ENCODE measurements at places on chromosomes 16 and 17. TPM values are rescaled to one million over a fixed set of nuclear protein-coding genes. Genes with fewer than 3 reads are reported as not detected.

Gene KRTAP4-8
- total RNA-seq = not detected

Gene CNGB1
- not detected for total RNA-seq

Gene JPH3
- 39.0 TPM for total RNA-seq

Gene KRTAP4-2
- not detected for total RNA-seq

Gene SHPK
- total RNA-seq = 29.3 TPM

Gene MPHOSPH6
- 30.8 TPM for total RNA-seq

- no peak for DNase-seq
Measured at GRCh38 chr17:36673637-36674277, 72.4 kb downstream of the MRM1 start.

GRCh38 chr17:56773124-56773523 lies 60.6 kb downstream of the C17orf67 start:
- DNase-seq = no peak

- DNase-seq = no peak
Measured at GRCh38 chr16:67723911-67724305, 4.8 kb upstream of the GFOD2 start.

GRCh38 chr16:23857881-23858269 lies 22.1 kb downstream of the PRKCB start:
- no peak for DNase-seq

DNA sequence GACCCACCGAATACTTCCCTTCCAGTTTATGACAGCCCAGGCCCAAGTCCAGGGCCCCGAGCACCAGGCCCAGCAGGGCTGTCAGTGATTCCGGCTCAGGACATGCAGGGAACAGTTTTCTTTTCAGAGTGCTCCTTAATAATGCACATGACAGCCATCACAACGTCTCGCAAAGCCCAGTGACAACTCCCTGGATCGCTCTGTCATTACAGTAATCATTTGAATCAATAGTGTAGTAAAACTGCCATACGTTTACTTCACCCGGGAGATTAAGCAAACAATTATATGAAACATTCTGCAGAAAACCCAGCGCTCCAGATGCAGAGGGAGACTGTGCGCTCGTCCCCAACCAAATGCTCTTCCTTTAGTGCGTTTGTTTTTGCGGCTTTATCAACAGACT lies 162.6 kb upstream of the CDH13 start:
- DNase-seq = no peak

GRCh38 chr16:50047864-50048263 lies 17.9 kb upstream of the HEATR3 start:
- DNase-seq = no peak

- no peak for DNase-seq
Measured at GRCh38 chr16:89395150-89396142, 94.9 kb downstream of the ANKRD11 start.

- no peak for DNase-seq
Measured at GRCh38 chr16:81901484-81901883, 109.8 kb downstream of the SDR42E1 start.

DNA sequence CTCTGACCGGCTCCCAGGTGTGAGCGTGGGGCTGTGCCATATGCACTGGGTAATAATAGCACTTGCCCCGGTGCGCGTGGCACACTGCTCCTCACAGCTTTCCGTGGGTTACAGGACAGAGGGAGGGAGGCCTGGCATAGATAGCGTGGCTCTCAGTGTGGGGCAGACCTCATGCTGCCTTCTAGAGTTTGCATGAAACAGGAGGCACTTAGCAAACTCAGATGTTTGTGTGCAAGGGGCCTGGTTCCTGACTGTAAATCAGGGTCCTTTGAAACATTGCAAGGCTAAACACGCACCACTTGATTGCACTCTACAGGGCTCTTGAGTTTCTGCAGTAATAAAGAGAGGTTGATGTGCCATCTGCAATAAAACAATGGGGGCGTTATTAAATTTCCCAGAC lies 101.7 kb downstream of the RPTOR start:
- no peak for DNase-seq

DNA sequence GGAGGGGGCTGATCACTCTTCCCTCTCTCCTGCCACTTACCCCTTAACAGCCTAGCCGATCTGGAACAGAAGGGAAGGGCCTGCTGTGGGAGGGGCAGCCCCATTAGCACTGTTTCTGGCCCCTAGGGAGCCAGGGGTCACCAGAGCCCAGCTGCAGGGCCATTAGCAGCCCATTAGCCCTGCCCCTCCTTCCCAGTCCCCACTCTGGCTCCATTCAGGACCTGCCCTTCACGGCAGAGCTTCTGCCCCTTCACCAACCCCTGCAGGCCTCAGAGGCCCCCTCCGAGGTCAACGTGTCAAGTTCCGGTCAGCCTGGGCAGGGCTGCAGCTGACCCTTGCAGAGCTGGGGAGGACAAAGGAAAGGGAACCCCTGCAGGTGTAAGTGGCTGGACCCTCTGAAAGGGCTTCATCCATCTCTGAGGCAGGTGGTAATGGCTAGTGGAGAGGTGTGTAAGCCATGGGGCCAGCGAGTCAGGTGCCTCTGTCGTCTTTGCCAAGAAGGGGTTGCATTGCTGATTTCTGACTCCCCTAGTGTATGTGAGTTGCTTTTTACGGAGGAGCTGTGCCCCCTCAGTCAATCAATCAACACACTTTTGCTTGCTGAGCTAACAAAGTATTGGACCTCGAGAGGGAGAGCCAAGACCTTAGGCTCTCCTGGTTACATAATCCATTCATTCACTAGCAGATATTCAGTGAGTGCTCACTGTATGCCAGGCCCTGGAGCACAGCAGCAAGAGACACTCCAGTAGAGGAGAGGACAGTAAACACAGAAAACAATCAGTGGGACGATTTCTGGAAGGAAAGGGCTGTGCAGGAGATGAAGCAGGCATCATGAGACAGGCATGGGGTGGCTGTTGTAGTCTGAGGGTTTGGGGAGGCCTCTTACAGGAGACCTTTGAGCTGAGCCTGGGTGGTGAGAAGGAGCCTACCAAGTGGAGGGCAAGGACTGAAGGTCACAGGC lies 18.2 kb upstream of the KCNJ12 start:
- DNase-seq = no peak

DNA sequence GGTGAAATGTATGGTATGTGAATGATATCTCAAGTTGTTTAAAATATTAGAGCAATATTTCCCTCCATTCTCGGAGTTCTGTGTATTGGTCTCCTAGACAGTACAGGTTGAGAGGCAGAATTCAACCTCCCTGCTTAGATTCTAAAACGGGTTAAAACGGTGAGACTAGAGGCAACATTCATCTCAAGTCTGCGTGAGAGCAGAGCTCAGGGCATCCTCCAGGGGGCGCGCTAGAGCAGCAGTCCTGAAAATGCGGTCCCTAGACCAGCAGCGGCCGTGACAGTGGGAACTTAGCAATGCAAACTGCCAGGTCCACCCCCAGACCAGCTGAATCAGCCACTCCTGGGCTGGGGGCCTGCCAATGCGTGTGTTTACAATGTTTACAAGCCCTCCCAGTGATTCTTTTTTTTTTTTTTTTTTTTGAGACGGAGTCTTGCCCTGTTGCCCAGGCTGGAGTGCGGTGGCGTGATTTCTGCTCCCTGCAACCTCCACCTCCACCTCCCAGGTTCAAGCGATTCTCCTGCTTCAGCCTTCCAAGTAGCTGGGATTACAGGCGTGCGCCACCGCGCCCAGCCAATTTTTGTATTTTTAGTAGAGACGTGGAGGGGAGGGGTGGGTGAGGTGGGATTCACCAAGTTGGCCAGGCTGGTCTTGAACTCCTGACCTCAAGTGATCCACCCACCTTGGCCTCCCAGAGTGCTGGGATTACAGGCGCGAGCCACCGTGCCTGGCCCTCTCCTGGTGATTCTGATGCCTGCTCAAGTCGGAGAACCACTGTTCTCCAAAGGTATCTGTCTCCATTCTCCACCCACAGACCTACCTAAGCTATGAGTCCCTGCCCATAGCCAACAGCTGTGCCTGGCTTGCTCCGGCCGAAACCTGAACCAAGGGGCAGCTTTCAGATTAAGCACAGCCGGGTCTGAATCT lies 24.2 kb downstream of the KLHL36 start:
- peak; percentile 92 for DNase-seq

- DNase-seq = no peak
Measured at GRCh38 chr16:22424161-22424937, 49.9 kb upstream of the CDR2 start.

DNA sequence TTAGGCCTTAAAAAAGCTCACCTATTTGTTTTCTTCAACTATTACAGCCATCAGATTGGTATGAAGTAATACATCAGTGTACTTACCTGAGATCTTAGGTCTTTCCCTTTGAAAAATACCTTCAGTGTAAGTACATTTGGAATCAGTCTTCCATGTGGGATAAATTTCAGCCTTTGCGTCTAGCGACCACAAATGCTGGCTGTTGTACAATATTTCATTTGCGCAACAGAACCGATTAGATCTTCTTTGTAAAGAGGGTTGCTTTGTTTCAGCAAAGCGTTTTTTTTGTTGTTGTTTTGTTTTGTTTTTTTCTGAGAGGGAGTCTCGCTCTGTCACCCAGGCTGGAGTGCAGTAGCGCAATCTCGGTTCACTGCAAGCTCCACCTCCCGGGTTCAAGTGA lies 394.0 kb downstream of the CPPED1 start:
- no peak for DNase-seq

DNA sequence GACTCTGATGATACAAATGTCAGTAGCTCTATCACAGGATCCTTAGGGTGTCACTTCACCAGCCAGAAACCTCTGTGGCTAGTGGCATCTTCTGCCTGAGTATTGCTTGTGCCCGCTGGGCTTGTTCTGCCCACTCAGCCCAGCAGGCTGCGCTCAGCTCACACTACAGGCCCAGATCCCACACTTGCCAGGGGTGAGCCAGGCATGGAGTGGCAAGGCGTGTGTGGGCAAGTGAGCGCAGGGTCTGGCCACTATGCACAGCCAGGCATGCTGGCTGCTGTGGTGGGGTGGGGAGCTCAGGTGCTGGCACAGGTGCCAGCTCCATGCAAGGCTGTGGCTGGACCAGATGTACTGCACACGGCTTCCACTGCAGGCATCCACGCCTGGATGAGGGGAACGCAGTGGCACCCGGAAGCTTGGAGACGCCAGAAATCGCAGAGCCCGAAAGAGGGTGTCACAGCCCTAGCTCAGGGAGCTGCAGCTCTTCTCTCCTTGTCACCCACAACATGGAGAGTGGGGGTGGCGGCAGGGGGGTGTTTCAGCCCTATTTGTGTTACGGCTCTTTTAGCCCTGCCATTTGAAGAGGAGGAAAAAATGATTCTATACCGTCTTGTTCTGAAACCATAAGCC lies 10.2 kb downstream of the CFAP97D1 start:
- DNase-seq = peak; percentile 29

- no peak for DNase-seq
Measured at GRCh38 chr16:10613785-10614485, 33.5 kb upstream of the EMP2 start.

DNA sequence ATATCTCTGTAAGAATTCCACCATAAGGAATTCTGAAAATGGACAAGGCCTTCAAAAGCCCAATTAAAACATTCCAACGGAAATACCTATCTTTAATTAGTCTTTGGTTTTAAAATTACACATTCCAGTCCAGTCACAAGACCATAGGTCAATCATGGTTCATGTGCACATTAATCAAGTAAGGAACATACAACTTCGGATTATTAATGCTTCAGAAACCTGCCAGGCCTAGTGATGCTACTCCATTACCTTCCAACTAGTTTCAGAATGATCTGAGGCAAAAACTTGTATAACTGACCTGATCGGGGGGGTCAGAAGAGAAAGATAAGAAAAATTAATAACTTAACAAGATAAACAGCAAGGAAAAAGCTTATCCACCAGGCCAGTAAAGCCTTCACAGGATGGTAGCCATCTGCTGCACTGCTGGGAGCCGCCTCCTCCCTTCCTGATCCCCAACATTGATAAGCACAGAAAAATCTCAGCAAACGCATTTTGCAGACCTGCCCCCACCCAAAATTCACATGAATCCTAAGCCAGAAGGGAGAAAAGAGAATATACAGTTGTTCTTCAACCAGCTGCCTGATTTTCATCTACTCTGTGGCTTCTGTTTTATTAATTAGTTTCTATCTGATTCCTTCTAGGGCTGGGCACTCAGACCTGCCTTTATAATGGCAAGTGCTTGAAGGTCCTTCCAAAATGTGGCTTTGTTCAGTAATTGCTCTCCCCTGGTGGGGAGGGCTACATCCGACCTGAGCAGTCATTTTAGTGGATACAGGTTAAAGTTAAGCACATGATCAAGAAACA lies 6.0 kb downstream of the SDR42E1 start:
- DNase-seq = no peak

- DNase-seq = no peak
Measured at GRCh38 chr16:10897134-10897533, 20.1 kb downstream of the CIITA start.

DNA sequence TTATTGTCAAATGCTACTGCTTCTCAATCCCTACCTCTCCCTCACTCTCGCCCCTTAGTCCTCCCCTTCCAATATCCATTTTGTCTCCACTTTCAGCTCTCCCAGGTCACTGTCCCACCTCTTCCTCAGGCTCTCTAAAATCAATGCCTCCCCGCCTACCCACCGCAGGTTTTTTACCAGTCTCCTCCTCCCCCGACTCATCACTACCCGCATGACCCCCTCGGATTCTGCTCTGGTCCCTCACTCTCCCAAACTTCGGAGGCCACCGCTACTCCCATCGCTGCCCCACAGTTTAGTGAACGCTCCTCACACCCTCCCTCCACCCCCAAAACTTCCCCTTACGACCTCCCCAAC lies 513 bp downstream of the CRLF3 start:
- peak; percentile 38 for DNase-seq

DNA sequence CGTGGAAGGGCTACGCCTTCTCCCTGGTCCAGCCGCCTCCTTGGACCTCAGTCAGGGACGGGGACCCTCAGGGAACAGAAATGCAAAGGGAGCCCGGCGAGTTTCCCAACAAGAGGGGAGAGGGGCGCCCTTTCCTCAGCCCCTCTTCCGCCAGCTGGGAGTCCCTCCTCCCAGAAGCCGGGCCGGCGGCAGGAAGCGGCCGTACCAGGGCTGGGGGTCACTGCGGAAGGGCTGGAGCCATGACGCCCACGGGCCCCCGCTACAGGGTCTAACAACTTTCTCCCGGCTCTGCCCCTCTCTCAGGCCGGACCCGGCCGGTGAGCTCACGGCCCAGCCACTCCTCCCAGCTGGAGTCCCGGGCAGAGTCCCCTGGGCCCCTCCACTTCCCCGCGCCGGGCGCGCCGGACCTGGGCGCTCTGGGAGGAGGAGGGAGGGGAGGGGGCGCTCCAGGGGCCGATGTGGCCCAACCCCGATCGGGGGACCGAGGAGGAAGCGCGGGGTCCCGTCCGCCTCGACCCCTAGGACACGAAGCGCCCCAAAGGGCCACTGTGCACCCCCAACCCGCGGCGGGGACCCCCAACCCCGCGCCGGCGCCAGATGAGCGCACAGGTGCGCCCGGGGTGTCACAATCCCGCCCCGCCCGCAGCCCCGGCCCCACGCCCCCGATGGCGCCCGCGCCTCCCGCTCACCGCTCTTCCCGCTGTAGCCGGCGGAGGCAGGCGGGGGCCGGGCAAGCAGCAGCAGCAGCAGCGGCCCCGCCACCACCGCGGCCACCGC lies 578 bp downstream of the PGAP6 start:
- peak; percentile 53 for DNase-seq

DNA sequence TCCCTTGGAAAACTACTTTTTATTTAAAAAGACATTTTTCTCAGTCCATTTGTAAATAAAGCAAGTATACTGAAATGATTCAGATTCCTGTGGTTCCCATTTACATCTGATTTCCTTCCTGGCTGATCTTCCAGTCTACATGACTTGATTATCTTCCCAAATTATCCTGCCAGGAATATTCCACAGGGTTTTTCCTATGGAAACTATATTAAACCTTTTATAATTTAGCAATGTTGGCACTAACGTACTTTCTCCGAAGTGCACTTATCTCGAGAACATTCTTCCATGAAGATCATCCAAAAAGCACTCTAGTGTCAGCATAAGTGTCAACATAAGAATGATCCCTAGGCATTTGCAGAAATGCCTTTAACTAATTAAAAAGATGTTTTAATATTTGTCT lies 347.7 kb upstream of the KIF2B start:
- DNase-seq = no peak

GRCh38 chr17:78210111-78210510 lies 3.9 kb upstream of the BIRC5 start:
- no peak for DNase-seq

All from WTC11 (cell line).